ENCODE measurements at places on chromosomes 7 and 10.
A peak's percentile ranks its signal among the peaks of the same experiment; 100 is the strongest.

- DNase-seq, result peak; percentile 64
These were observed at the start of gene GFRA1 for GRCh38 chr10:116272440-116273283. Gene GFRA1 (minus strand): TSS chr10:116273206. CDS start chr10:116272029, 1,177 bp downstream.

- no peak for DNase-seq
These were observed 20.4 kb upstream of the MACC1 start for GRCh38 chr7:20237464-20238193.

- no peak for DNase-seq
These were observed 25.3 kb downstream of the GFRA1 start for GRCh38 chr10:116247691-116248090.

DNA sequence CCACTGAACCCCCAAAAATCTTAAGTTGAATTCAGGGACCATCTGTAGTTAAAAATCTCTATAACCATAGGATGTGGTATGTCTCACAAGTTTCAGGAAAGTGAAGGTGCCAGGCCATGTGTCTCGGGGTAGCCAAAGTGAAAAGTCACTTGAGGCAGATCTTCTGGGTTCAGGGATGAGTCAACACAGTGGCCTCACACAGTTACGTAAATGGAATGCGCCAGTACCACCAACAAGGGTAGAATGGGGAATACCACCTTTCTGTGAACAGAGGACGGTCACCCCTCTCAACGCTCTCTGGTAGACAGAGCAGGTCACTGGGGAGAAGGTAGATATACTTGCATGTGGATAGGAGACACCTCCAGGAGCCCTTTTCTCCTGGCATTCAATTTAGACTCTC lies 71.4 kb downstream of the ELMO1 start:
- DNase-seq, result no peak

DNA sequence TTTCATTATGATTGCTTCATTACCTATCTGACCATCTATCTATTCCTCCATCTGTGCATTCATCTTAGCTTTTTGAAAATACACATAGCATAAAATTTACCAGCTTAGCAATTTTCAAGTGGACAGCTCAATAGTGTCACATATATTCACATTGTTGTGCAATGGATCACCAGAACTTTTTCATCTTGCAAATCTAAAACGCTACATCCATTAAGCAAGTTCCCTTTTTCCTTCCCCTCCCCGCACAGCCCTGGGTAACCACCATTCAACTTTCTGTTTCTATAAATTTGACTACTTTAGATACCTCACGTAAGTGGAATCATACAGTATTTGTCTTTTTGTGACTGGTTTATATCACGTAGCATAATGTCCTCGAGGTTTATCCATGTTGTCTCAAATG lies 78.0 kb upstream of the ADRB1 start:
- DNase-seq, result no peak

DNA sequence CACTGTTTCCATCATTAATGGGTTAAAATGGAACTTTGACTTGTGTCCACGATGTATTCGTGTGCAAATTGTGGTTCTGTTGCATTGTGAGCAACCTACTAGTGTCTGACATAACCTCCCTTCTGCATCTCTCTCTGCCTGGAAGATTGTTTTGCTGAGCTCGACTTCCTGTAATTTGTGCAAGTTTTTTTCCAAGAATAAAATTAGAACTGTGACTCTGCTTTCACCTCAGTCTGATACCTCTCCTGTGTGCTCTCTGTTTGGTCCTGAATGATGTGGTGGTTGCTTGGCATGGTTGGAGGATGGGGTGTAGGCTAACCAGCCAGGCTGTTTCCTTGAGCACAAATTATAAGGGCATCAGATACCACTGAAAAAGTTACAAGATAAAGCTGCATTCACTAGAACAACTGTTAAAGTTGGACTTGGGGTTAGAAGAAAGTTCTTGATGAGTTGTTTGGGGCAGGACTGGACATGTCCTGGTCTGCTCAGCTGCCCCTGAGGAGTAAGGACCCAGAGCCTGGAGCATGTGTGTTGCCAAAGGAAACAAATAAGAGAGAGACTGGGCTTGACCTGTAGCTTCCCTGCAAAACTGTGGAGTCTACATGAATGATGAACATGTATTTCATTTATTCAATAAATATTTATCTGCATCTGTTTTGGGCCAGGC lies 1.9 kb upstream of the VOPP1 start:
- DNase-seq, result no peak

DNA sequence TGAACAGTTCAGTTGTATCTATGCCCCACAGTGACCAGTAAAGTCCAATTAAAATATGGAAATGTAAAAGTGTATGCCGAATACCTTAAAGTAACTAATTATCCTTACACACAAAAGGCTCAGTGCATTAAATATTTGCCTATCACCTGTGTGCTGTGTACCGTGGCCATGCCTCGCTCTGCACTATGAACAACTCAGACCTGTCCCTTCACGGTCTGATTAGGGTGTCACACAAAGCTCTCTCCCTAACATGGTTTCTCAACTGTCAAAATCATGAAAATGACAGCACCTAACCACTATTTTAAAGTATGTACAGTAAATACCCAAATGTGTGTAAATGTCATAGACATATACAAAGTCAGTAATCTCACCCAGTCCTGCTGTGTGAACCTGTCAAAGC lies 43.1 kb downstream of the STK17A start:
- no peak for DNase-seq

DNA sequence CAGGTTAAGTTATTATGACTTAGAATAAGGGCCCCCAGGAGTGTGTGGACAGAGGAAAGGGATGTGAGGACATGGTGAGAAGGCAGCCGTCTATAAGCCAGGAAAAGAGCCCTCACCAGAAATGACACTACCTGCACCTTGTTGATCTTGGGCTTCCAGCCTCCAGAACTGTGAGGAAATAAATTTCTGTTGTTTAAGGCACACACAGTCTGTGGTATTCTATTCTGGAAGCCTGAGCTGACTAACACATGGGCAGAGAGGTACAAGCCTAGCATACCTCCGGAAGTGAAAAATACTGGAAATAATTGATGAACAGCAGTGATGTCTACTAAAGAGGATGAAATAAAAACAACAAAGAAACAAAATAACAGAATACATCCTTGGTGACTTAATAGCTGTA lies 46.1 kb upstream of the GRB10 start:
- no peak for DNase-seq

DNA sequence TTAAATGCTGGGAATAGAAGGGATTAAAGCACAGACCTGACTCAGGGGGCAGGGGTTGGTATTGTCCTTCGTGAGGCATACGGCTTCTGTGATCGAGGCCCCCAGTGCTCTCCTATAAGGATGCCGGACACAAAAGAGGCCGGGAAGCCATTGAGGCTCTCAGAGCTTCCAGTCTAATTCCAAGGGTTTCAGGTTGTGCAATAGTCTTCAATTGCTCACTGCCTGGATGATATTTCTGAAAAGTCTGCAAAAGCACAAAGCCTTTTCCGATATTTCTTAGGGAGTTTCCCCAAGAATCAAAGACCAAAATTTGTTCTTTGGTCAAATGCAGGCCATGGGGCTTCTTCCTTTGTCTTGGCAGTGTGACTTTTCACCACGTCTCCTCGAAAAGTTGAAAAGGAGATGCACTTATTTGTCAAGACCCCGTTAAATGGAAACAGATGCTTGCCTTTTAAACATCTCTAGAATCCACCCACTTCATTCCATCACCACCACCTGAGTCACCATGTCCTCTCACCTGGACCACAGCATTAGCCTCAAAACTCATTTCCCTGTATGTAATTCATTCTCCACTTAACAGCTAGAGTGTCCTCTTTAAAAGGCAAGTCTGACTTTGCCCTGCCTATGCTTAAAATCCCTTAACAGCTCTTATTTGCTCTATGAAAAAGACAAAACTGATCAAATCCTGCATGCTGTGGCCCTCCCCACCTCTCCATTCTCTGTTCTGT lies 134.8 kb upstream of the NAMPT start:
- DNase-seq, result no peak

GRCh38 chr10:121007264-121007663 lies 156.1 kb downstream of the WDR11 start:
- DNase-seq, result no peak

DNA sequence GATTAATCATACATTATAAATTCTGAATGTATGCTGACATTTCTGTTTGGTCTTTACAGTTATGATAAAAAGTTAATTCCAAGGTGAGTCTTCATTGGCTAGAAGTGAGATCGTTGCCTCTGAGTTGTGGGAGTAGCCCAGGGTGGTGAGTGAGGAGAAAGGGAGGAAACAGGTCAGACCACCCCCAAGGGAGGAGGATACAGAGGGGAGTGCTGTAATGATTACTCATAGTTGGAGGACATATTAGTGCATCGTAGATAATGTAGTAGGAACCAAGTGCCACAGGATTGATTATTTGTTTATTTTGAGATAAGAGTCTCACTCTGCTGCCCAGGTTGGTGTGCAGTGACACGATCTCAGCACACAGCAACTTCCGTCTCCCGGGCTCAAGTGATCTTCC lies 672.2 kb downstream of the INHBA start:
- DNase-seq, result no peak

- DNase-seq, result no peak
These were observed 54.1 kb downstream of the AGMO start for GRCh38 chr7:15507708-15508107.

DNA sequence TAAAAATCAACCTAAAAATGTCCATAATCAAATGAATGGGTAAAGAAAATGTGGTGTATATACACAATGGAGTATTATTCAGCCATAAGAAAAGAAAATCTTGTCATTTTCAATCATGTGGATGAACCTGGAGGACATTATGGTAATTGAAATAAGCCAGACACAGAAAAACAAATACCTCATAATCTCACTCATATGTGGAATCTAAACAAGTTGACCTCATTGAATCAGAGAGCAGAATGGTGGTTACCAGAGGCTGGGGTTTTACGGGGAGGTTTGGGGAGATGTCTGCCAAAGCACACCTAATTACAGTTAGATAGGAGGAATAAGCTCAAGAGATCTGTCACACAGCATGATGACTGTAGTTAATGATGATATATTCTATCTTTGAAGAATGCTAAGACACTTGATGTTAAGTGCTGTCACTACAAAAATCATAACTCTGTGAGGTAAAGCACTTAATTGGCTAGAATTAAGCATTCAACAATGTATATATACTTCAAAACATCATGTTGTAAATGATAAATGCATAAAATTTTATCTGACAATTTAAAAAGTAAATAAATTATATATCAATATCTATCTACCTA lies 39.1 kb upstream of the TNPO3 start:
- DNase-seq, result no peak

DNA sequence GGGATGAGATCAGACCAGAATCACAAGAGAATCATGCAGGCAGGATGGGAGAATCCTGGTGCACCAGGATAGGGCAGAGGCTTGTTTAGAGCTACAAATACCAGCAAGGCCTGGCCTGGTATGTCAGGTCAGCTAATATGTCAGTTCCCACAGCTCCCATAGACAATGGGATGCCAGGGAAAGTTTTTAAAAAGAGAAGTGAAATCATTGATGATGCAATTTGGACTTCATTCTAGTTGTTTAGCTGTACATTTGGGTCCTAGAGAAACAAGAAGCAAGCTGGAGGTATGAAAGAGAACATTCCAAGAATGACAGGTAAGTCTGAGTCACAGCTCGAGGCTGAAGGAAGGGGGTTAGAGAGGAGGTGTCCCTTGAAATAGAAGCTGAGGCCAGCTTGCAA lies 45.2 kb downstream of the GPR141 start:
- DNase-seq, result no peak

DNA sequence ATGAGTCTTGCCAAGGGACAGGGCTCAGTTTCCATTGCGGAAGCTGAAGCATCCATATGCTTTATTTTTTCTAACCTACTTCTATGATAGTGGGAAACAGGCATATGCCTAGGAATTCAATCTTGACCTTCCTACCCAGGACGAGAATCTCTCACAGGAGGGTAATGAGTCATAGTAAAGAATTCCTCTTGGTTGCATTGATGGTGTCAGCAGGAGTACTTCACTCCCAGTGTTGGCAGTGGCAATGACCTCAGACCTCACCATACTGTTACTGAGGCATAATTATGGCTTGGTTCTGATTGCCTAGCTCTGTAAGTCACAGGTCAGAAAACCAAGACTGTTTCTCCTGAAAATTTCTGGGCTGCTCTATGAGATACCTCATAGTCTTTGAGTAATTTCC lies 552.9 kb downstream of the ARL4A start:
- DNase-seq, result no peak

DNA sequence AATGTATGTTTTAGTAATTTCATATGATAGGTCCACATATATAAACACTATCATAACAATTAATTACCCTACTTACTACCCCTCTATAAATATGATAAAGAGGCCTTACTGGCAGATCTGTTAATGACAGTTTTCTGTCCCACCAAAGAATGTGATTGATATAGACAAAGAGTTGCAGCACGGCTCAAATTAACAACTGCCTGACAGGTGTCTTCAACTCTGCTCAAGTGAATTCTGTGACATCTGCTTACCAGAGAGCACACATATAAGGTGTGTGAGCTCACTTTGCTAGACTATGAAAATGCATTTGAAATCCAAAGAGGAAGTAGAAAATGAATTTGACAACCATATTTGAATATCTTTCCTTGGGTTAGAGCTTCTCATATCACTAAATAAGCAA lies 36.6 kb downstream of the CACNA2D1 start:
- DNase-seq, result no peak

DNA sequence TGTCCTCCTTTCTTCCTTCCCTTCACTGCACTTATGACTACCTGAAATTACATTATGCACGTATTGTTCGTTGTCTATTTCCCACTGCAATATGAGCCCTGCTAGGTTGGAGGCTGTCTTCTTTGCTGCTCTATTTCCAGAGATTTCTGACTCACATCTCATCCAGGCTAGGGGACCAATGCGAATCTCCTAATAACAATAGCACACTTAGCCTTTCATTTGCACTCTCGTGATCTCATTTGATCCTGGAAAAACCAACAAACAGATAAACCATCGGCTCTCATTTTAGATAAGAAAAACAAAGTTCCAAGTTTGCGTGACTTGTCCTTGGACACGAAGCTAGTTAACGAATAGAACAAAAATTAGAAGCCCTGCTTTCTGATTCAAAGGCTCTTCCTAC lies 1.4 kb downstream of the ZNF438 start:
- no peak for DNase-seq
